ENCODE measurements at places on chromosomes 7 and 10. TPM values are rescaled to one million over a fixed set of nuclear protein-coding genes. Genes with fewer than 3 reads are reported as not detected.

GRCh38 chr10:127908106-127908958 lies 1.4 kb downstream of the PTPRE start:
- H3K27ac ChIP-seq, result no peak overlapping the region
- no peak overlapping the region for H3K4me3 ChIP-seq

DNA sequence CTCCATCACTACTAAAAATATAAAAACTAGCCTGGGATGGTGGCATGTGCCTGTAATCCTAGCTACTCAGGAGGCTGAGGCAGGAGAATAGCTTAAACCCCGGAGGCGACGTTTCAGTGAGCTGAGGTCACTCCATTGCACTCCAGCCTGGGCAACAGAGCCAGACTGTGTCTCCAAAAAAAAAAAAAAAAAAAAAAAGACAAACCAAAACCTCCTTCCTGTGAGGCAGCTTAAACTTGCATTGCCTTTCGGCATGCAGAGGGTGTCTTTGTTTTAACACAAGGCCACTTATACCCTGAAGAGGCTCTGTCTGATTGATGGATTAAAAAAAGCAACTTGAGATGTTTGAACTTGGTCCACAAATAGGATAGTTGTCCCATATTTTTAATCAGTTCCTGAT lies 128.4 kb upstream of the RSU1 start:
- no peaks in the 10 kb centered on the region for H3K27me3 ChIP-seq
- no peak overlapping the region for H3K27ac ChIP-seq
- no peak overlapping the region for H3K4me3 ChIP-seq
- H3K36me3 ChIP-seq, result no peaks in the 10 kb centered on the region
- no peaks in the 10 kb centered on the region for H3K4me1 ChIP-seq

The PPA1 gene
- total RNA-seq, result 79.4 TPM

The LGI1 gene
- total RNA-seq, result 0.91 TPM

Measured in prostate gland (tissue), 2 donors.